ENCODE measurements at places on chromosomes 4 and X.

DNA sequence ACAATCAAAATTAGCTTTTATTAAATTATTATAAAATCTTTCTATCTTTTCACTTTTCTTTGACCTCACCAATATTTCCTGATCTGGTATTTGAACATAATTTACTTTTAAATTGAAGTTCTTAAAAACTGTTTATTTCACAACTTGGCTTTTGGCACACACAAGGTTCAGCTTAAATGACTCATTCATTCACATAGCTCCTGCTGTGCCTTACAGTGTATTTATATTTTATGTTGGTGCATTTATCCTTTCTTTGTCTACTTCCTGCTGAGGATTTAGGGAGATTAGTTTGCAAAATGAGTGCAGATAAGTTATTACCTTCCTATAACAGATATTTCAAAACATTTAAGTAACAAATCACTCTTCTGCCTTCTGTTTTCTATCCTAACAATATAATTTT, 430.6 kb downstream of the DTHD1 start:
- no peak for DNase-seq

GRCh38 chr4:498328-498904, 540 bp downstream of the ZNF721 start:
- DNase-seq, result no peak

GRCh38 chr4:4647041-4647440, 105.2 kb upstream of the STX18 start:
- DNase-seq, result no peak

- DNase-seq, result no peak
Measured at GRCh38 chr4:176584031-176584606, 208.6 kb downstream of the VEGFC start.

- no peak for DNase-seq
Measured at GRCh38 chrX:44947995-44948394, 75.0 kb downstream of the KDM6A start.

DNA sequence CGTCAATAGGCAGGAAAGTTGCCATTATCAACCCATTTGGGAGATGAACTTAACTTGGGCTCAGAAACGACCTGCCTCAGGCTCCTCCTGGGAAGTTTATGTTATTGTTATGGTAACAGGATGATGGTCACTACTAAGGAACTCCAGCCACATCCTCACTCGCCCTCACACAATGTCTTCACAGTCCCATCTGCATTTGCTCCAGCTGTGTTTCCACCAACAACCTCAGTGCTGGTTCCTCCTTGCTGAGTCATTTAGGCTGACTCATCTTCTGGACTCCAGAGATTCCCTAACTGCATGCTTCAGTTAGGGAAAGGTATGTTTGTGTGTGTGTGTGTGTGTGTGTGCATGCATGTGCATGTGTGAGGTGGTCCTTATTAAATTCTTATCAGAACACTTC, 293.4 kb upstream of the BOD1L1 start:
- DNase-seq, result no peak

- no peak for DNase-seq
Measured at GRCh38 chr4:87839592-87839946, 6.8 kb downstream of the MEPE start.

- DNase-seq, result no peak
Measured at GRCh38 chr4:153281476-153281875, 63.0 kb upstream of the MND1 start.

- no peak for DNase-seq
Measured at GRCh38 chr4:88858752-88859151, 161.1 kb upstream of the NAP1L5 start.

- no peak for DNase-seq
Measured at GRCh38 chr4:90025248-90025647, 101.9 kb upstream of the CCSER1 start.

DNA sequence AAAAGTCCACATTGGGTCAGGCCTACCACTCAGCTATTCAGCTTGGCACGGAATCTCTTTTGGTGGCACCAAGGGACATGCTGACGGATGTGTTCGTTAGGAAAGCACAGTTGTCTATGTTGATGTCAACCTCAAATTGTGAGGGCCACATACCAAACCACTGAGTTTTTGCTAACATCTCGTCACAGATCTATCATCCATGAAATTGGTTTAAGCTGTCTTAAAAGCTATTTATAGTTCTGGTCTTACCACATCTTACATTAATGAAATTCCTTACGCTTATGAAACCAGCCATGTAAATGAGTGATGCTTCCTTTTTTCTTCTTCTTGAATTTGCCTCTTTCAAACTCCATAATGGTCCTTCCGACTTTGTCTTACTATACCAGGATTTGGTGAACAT, 101.5 kb downstream of the MGST2 start:
- no peak for DNase-seq

- no peak for DNase-seq
Measured at GRCh38 chr4:20288846-20289512, 37.3 kb downstream of the SLIT2 start.

DNA sequence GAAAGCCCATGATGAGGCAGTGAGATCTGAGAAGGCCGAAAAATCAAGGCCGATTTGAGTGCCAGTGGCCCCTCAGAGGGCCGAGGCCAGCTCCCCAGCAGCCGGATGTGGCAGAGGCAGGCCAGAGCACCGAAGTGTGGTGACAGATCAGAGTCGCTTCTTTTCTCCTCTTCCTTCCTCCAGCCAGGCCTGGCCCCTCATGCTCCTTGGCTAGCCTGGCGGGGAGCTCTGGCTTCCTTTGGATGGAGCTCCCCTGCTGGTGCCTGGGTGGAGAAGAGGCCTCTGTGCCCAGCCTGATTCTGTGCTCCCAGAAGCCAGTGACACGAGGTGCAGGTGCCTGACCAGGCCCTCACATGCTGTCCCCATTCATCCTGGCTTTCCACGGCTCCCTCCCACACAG, 127.2 kb upstream of the PABPC4L start:
- no peak for DNase-seq

- DNase-seq, result no peak
Measured at GRCh38 chrX:73940893-73941470, 363.0 kb upstream of the ZCCHC13 start.

DNA sequence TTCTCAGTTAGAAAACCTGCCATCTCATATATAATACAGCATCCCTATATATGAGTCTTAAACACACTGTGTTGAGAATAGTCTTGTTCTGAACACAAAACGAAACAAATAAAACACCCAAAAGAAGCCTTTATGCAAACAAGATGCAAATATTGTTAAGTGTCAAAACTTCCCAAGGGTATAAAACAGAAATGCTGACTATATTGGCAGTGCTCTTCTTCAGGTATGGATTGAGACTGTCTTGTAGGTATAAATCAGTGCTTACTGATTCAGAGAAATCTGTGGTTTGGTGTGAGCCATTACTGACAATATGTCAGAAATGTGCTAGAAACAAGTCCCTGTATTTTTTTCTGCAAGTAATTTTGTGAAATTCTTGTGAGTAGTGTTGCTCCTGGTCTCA, 82.8 kb upstream of the CTSO start:
- no peak for DNase-seq

GRCh38 chr4:116118221-116118620, 967.2 kb downstream of the TRAM1L1 start:
- no peak for DNase-seq

DNA sequence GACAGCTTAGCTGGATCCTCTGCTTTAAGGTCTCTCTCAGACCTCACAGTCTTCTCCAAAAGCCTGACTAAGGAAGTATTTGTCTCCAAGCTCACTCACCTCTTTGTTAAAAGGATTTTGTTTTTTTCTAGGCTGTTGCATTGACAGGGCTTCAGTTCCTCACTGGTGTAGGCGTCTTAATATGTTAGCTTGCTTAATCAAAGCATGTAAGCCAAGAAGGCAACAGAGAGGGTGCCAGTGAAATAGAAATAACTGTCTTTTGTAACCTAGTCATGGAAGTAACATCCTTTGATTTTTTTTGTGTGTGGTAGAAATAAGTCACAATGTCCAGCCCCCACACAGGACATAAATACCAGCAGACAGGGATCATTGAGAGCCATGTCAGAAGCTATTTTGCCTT, 58.8 kb downstream of the FIP1L1 start:
- no peak for DNase-seq

- no peak for DNase-seq
Measured at GRCh38 chrX:154795016-154795415, 10.3 kb downstream of the MPP1 start.

- DNase-seq, result no peak
Measured at GRCh38 chr4:183390374-183390773, 54.1 kb upstream of the CDKN2AIP start.

DNA sequence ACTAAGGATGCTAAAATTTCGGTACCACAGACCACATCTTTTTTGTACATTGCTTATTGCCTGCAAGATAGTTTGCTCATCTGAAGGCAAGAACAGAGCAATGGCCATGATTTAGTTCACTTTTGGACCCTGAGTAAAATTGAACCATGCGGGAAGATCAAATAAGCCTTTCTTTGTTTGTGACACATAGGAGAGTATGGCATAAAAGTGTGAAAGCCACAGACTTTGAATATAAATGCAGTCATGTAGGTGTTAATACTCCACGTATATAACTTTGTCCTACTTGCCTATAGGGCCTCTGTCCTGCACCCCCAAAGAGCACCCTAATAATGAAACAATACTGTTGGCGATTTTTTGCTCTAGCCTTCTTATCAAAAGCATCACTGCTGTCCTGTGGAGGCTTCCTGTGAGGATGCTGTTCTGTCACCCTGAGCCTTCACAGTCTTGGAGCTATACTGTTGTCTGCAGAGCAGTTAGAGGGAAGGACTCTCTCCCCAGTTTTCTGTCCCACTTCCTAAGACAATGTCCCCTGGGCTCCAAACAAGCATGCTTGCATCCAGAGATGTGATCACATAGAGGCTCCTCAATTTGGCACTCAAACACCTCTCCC, 10.2 kb upstream of the CXCL13 start:
- no peak for DNase-seq

DNA sequence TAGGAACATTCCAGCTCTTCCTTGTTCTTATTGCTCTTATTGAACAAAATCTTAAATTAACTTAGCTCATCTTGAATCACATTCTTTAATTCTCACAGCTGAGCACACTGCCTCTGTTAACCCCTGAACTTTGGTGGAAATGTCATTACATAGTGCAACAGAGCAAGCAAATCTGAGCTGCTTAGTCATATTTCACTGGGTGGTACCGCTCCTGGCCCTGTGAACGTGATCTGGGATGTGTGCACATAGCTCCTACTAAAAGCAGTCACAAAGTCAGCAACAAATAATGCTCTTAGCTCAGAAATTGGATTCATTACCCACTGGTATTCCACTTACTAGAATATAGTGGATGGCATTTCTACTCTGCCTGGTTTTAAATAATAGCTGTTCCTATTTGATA, 27.9 kb downstream of the ARHGEF6 start:
- DNase-seq, result no peak

GRCh38 chrX:106955004-106955772, 35.0 kb downstream of the CLDN2 start:
- DNase-seq, result no peak

DNA sequence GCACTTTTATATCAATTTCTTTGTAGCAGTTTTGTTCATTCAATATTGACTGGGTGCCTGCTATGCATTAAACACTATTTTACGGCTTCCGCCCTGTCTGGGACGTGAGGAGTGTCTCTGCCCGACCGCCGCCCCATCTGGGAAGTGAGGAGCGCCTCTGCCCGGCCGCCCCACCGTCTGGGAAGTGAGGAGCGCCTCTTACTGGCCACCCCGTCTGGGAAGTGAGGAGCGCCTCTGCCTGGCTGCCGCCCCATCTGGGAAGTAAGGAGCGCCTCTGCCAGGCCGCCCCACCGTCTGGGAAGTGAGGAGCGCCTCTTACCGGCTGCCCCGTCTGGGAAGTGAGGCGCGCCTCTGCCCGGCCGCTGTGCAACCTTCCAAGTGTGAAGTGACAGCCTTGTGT, 68.1 kb downstream of the RPS3A start:
- no peak for DNase-seq

DNA sequence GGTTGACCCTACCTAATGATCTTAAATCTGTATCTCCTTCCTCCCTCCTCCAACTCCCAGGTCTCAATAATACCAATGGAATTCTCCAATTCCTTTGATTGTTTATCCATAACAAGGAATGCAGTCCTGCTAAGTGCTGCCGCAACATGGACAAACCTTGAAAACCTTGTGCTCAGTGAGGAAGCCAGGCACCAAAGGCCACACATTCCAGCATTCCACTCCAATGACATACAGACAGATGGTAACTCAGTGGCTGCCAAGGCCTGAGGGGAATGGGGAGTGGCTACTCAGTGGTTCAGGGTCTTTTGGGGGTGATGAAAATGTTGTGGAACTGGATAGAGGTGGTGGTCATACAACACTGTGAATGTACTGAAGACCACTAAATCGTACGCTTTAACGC, 10.4 kb downstream of the HAUS7 start:
- DNase-seq, result no peak

- DNase-seq, result no peak
Measured at GRCh38 chr4:52094376-52095145, 43.5 kb downstream of the SPATA18 start.

DNA sequence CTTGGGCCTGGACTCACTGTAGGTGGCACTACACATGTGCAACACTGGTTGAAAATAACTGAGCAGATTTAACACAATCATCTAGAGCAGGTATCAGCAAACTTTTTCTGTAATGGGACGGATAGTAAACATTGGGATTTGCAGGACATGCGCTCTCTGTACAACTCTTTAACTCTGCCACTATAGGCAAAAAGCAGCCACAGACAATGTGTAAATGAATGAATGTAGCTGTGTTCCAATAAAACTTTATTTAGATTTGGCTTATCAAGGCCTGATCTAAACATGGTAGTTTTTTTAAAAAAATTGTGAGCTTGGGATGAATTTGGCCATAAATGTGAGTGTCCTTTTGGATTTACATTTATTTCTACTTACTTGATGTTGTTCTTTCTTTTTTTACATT, 407.3 kb downstream of the FAT4 start:
- no peak for DNase-seq

- DNase-seq, result no peak
Measured at GRCh38 chr4:76624241-76624681, 189.2 kb downstream of the SHROOM3 start.

DNA sequence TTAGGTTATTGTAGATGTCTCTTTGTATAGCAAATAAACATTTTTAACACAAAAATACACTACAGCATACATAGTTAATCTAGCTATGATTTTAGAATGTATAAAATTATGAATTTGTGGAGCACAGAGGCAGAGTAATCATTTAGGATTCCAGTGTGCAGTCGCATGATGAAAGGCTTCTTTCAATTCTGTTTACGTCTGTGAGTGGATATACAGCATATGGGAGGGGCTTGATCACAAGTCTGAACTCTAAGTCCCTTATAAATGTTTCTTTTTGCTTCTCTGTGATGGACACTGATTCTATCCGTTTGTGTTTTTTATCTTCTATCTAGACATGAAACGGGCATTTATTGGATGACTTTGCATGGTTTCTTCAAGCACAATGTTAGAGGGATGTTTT, 1239.6 kb upstream of the AGA start:
- no peak for DNase-seq

- DNase-seq, result no peak
Measured at GRCh38 chr4:111228874-111229273, 606.0 kb upstream of the PITX2 start.

DNA sequence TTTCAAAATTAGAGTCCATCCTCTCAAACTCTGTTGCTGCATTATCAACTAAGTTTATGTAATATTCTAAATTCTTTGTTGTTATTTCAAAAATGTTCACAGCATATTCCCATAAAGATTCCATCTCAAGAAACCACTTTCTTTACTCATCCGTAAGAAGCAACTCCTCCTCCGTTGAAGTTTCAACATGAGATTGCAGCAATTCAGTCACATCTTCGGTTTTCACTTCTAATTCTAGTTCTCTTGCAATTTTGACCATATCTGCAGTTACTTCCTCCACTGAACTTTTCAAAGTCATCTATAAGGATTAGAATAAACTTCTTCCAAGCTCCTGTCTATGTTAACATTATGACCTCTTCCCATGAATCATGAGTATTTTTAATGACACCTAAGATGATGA, 216.6 kb upstream of the SLC7A11 start:
- DNase-seq, result no peak

Data from sciatic nerve (tissue), 2 donors.